Right lobe of liver (tissue), 6 donors: ENCODE measurements at places on chromosomes 6 and 20. TPM values are rescaled to one million over a fixed set of nuclear protein-coding genes. Genes with fewer than 3 reads are reported as not detected.

The FAM209B gene
- not detected for total RNA-seq

The GFOD1 gene
- total RNA-seq = 8.5 TPM

The LAMA5 gene
- total RNA-seq = 30.3 TPM

The VGLL2 gene
- not detected for total RNA-seq

The EEF1A2 gene
- total RNA-seq = 0.33 TPM

The SPINT4 gene
- total RNA-seq = not detected

The ZBTB24 gene
- total RNA-seq = 2.7 TPM

The ASIP gene
- total RNA-seq = not detected

The OR2B6 gene
- not detected for total RNA-seq

The CGA gene
- total RNA-seq = not detected

The GABRR2 gene
- 0.57 TPM for total RNA-seq

The PCSK2 gene
- 0.13 TPM for total RNA-seq
